NCI-H748 treated with DMSO at 0.1 percent for 48 hours (cell line): ENCODE measurements at places on chromosomes 7 and 10.
A peak's percentile ranks its signal among the peaks of the same experiment; 100 is the strongest.

- no peak for DNase-seq
Measured at GRCh38 chr10:64041989-64042490, 520.8 kb downstream of the REEP3 start.

- DNase-seq, result no peak
Measured at GRCh38 chr7:29413626-29414136, 150.0 kb upstream of the PRR15 start.

DNA sequence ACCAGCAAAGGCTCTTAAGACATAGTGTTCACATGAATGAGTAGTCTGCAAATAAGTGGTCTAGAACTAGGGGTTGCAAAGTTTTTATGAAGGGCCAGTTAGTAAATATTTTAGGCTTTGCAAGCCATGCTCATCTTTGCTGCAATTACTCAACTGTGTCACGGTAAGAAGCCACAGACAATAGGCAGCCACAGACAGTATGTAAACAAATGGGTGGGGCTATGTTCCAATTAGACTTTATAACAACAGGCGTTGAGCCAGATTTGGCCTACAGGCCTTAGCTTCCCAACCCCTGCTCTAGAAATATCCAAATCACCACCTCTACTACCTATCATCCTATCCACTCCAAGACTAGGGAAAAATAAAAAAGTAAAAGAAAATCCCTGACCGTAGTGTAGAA lies 9.2 kb downstream of the IKZF5 start:
- DNase-seq, result no peak

DNA sequence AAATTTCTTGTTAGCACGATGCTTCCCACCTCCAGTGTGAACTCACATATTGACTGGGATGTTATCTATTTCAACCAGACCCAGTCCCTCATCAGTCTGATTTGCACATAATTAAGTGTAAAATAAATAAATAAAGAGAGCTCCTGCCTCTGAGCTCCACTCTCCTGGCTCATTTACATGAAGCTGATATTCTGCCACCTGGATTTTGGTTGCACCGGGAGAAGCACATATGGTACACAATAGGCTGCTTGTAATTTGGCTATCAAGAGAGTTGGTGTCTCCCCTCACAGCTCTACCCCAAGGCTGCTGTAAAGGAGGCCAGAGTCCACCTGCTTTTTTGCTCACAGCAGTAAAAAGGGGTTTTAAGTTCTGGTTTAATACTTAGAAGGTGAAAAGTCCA lies 610.5 kb downstream of the KCNMA1 start:
- DNase-seq, result peak; percentile 2

DNA sequence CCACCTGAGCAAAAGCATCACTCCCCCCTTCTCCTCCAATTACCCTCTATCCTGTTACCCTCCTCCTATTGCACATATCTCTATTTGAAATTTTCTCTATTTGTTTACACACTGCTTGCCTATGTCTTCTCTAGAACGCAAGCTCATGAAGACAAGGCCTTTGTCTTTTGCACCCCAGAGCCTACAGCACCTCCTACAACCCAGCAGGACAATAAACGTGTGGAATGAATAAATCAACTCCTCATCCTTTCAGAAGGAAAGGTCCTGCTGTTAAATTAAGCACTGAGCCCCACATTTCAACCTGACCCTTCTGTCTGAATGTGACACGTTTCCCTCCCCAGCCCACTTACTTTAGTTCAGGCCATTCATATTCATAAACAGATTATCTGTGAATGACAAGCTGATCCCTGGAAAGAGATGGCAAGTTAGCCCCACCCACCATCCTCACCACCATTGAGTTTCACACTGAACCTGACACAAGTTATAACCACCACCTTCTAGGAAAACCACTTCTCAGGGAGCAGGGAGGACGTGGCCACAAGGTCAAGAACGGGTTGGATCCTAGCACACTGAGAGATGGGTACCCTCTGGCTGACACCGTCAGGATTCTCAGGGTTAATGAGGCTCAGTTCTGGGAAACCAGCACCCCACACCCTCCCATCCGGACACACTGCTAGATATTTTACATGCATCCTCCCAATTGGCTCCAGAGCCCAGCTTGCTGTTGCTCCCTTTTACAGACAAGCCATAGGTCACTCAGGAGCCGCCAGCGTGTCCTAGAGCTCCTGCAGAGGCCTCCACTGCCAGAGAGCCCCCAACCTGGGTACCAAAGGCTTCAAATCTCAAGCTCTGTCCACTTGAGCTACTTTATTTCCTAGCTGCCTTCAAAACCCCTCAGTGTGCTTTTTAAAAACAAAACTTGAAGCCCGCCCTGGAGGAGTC lies 934 bp downstream of the PRTFDC1 start:
- DNase-seq, result peak; percentile 66

DNA sequence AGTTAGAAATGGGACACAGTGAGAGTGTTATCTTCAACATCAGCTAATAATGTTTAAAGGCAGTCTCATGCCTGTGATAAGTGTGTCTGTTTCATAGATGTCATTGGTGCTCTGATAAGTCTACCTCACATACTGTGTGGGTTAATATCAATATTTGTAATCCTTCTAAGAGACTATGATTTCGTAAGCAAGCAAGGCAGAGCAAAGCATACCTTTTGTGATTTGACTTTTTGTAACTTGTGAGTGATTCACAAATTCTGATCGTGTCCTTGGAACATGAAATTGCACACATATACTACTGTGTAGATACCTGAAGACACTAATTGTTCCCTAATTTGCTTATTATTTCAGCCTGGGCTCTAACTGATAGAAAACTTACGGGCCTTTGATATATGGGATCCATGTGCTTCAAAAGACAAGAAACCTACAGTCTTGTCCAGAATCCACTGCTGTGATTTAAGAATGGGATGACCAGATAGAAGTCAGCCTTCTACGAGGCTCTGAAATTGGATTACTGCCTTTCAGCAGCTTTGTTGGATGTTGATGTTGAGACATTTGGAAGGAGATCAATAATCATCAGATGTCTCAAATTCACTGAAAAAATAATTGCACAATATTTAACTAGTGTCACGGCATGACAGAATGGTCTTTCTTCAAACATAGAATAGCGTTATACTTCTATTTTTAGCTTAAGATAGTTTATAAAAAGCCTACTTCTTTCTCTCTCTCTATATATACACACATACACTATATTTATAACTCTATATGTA lies 63.2 kb upstream of the KLF6 start:
- no peak for DNase-seq

GRCh38 chr10:99555371-99555770 lies 22.6 kb downstream of the NKX2-3 start:
- DNase-seq, result no peak

DNA sequence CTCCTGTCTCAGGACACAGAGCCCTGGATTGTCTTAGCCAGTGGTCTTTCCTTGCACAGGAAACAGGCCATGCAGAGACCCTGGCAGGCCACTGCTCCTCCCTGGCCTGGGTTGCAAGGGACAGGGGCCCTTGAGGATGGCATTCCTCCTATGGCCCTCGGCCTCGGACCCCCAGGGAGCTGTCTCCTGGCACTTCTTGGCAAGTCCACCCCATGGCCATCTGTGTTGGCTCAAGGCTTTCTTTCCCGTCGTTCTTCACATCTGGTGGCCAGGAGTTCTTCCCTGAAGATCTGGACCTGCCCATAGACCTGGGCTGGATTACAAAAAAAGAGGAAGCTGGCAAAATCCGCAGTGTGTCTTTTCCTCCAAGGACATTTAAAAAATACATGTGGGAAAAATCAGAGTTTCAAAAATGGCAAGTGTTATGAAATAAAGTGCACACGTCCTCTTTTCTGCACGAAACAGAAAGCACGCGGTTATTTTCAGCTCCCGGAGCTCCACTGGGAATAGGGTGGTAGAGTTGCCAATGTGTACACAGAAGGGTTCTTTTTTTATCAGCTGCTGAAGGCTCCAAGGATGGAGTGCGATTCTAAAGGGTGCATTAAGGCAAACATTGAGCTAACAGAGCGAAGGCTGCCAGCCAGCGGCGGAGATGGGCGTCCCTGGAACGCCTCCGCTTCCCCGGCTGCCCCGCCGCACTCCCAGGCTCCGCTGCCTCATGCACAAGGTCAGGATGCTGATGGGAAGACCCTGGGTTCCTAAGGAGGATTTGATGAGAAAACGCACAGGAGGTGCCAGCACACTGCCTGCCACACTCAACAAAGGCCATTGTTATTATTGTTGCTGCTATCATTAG lies 62.8 kb upstream of the FAM20C start:
- no peak for DNase-seq

DNA sequence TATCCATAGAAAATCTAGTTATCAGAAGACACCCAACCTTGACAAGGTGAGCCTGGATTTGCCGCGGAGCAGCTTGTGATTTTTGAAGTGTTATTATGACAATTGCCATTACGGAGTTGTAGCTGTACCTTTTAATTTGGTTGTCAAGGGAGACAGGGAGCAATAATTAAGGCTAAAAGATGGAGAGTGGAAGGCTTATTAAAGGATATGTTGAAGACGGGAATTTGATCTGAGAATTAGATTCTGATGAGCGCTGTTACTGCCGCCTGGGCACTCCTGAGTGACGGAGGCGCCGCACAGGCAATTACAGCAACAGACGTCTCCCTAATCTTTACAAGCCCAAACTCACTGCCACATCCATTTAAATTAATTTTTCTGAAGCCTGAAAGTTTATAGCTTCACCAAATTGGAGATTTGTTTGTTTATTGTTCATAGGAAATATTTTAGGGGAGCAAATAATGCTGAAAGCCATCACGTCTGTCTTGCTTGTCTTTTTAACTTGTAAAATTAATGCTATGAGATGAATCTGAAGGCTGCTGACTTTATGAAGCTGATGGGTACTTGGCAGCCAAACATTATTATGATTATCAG lies 475.0 kb upstream of the ADARB2 start:
- no peak for DNase-seq

DNA sequence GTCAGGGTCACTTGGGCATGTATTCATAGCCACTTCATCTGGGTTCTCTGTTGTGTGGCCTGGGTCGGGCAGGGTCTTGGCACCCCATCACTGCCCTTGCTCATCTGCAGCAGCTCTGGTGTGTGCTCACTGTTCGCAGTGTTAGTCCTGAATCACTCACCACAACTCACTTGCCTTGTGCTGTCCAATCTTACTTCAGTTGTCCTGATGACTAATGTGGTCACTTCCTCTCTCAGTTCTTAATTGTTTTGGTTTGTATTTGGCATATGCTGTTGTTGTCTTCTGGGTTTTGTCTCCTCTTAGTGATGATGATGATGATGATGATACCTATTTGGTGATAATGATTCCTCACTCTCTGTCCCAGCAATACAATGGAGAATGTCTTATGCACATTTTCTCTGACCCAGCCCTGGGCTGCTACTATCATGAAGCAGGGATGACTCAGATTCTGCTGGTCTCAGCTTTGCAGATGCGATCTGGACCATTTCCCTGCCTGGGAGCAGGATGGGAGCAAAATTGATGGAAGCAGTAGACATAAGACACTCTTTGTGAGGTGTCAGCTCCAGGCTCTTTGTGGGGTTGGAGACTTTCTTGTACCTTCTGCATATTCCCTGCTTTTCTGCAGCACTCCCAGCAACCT lies 17.0 kb downstream of the ADRA2A start:
- no peak for DNase-seq

GRCh38 chr10:71289421-71290130 lies 29.5 kb upstream of the SLC29A3 start:
- no peak for DNase-seq

- DNase-seq, result no peak
Measured at GRCh38 chr7:135884495-135885232, 92.5 kb downstream of the MTPN start.

- DNase-seq, result no peak
Measured at GRCh38 chr10:18140149-18140956, at the start of gene CACNB2. TSS of gene CACNB2 (plus strand) at chr10:18140424.

DNA sequence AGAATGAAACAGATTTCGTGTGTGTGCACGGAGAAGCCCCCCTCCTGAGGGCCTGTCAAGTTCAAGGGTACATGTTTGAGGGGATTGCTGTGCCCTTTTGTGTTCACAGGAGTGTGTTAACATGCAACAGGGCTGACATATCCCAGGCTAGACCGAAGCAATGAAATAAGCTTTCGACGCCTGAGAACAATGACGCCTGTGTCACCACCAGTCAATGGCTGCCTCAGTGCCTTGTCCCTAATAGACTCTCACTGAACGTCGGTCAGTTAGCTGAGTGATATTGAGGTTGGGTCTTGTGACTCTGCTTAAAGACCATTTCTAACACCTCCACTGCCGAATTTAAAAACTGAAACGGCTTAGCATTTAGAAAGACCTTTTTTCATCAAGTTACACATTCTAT lies 175.2 kb upstream of the TCF7L2 start:
- DNase-seq, result peak; percentile 9

DNA sequence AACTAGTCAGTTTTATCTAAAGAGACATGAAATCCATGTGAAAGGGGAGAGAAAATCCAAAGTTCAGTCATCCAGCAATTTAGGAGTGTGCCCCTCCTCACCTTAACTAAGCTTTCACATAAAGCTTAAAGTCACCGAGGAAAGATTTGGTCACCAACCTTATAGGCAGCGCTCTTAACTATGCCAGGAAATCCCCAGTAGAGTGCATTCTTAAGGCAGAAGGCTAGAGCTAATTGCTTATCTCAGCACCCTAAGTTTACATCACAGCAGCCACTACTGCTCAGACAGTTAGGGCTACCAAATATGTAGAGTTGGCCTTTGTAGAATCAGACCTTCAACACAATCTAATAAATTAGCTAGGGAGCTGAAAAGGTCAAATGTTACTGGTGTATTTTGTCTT lies 47.9 kb downstream of the MTPN start:
- DNase-seq, result no peak

GRCh38 chr10:52488606-52489485 lies 174.8 kb downstream of the DKK1 start:
- no peak for DNase-seq

- DNase-seq, result peak; percentile 30
Measured at GRCh38 chr7:133836666-133837065, 290.5 kb upstream of the LRGUK start.

- DNase-seq, result peak; percentile 57
Measured at GRCh38 chr10:32232378-32232777, 114.6 kb downstream of the EPC1 start.
